AG20443 (cell line): ENCODE measurements at places on chromosomes 3 and 15.

DNA sequence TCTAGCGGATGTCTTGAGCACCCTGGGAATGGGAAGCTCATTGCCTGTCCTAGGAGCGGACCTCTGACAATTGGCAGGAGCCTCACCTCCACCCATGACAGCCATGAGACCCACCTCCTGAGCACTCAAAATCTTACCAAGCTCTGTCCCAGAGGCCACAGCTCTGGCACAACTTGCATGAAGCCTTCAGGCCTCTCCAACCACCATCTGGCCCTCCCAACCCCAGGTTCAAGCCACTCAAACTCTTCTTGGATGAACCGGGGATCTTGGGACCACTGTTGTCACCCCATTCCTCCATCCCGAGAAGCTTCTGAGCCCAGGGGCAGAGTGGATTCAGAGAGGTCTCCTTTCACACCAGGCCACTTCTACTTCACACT lies 1.5 kb downstream of the VIPR1 start:
- no peak for DNase-seq

DNA sequence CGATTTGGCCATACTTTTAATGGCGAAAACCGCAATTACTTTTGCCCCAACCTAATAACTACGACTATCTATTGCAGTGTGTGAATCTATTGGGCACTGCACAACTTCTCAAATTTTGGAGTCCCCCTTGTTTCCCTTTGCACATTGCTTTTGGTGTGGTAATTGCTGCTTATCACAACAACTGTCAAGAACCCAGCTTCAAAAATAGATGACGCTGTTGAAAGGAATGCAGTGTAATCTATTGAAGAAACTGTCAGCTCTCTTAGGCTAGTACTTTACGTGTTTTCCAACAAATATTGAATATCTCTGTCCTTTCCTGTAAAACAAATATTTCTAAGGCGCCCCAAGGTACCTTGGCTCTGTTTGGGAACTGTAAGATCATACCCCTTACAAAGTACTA lies 222.8 kb upstream of the UBE2E2 start:
- DNase-seq, result no peak

GRCh38 chr3:13139471-13140065 lies 66.3 kb upstream of the IQSEC1 start:
- no peak for DNase-seq

- no peak for DNase-seq
Observed at GRCh38 chr3:150673966-150674365, 29.8 kb downstream of the ERICH6 start.

GRCh38 chr3:126983653-126984390 lies 907 bp downstream of the PLXNA1 start:
- DNase-seq, result peak; percentile 40

DNA sequence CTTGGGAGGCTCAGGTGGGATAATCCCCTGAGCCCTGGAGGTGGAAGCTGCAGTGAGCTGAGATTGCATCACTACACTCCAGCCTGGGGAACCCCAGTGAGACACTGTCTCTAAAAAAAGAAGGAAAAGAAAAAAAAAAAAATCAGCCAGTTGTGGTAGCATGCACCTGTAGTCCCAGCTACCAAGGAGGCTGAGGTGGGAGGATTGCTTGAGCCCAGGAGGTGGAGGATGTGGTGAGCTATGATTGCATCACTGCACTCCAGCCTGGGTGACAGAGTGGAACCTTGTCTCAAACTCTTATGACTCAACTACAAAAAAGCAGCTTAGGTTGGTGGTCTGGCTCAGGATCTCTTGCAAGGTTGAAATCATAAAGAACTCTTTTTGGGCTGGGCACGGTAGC lies 19.3 kb upstream of the GPX1 start:
- no peak for DNase-seq

- no peak for DNase-seq
Observed at GRCh38 chr15:34490417-34491193, 53.0 kb upstream of the GOLGA8A start.

GRCh38 chr3:33750211-33750548 lies 32.1 kb upstream of the CLASP2 start:
- DNase-seq, result no peak

DNA sequence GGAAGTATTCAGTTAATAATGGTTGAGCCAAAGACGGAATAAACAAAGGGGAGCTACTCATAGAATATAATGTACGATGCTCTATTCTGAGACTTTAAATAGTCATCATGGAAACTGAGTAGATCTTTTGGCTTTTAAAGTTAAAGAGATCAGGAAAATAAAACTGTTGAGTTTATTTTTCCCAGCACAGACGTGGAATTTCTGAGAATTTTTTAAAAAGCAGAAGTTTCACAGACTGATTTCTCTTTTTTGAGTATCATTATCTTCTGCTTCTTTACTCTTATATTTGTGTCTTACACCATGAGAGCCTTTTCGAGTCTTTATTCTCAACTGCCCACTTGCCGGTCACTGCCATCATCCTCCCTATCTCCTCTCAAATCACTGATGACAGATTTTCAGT lies 13.2 kb downstream of the P2RY14 start:
- DNase-seq, result no peak

- no peak for DNase-seq
Observed at GRCh38 chr3:13688034-13688433, 139.1 kb downstream of the FBLN2 start.

- DNase-seq, result no peak
Observed at GRCh38 chr15:82301296-82302016, 38.8 kb downstream of the SAXO2 start.

- DNase-seq, result peak; percentile 97
Observed at GRCh38 chr3:10010878-10011465, 15.3 kb upstream of the FANCD2 start.

DNA sequence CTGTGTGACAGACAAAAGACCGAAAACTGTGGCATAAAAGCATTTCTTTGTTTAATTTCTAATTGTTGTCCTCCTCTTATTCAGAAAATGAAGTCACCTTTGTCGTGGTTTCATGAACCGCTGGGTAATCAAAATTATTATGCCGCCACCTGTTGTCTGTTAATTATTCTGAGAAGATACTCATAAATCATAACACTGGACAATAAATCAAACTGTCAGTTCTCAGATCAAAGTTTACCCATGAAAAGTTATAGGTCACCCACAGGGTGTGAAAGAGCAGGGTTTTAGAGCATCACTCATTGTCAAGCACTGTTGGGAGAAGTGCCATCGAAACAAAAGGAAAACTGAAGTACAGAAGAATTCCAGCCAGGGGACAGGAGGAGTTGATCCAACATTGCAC lies 474.3 kb downstream of the NR2F2 start:
- no peak for DNase-seq

DNA sequence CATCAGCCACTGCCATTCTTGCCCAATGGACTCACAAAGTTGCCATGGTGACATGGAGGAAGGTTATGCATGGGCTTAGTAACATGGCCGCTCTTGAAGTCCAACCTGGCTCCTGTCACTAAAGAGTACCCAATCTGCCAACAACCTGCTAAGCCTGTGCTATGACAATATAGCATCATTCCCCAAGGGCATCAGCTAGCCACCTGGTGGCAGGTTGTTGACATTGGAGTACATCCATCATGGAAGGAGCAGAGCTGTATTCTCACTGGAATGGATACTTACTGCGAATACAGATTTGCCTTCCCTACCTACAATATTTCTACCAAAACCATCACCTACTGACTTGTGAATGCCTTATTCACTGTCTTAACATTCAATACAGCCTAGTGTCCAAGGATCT lies 138.9 kb upstream of the RORA start:
- no peak for DNase-seq

- DNase-seq, result no peak
Observed at GRCh38 chr3:49732597-49732996, 8.8 kb upstream of the GMPPB start.

GRCh38 chr3:151428386-151428785 lies 32.5 kb downstream of the IGSF10 start:
- DNase-seq, result no peak

DNA sequence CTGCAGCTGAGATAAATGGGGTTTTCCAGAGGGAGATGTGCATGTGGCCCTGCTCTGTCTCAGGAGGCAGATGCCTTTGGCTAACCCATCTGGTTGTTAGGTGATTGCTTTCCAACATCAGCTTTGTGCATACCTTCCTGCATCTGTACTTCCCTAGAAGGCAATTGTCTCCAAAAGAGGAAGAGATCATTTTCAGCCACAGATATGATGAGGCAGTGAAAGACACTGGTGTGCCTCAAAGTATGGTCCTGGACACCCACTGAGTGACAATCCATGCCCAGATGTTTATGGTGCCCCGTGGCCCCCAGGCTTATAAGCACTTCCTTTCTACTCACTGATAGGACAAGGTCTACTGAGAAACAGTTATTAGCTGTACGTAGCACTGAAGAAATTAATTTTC lies 117.5 kb upstream of the NR2F2 start:
- DNase-seq, result no peak

DNA sequence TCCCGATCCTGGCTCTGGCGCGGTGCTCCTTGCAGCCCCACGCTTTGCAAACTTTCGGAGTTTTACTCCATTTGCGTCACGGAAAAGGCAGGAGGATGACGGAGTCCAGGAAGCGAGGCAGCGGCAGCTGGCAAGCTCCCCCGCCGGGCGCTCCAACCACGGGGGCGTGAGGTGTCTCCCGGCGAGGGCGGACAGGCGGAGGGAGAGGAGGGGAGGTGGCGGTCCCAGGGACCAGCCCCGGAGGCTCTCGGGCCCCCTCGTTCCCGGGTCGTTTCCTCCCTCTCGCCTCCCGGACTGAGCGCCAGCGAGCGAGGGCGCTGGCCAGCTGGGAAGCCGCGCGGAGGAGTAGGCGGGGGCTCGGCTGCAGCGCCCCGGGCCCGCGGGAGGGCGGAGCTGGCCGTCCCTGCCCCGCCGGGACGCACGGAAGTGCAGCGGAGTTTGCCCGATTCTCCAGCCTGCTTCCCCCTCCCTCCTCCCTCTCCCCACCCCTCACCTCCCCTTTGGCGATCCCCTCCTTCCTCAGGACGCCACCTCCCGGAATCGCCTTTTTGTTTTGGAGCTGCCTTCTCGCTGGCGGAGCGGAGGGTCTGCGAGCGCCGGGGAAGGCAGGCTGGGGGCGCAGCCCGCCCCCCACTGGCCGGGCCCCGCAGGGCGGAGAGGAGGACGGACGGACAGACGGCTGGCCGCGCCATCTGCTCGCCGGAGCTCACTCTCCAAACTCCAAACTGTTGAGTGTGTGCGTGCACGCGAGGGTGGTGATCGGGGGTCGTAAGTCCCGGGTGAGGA lies at the start of gene SNX33:
Gene SNX33, plus strand, starts transcription at position 543 of the 786 bp plus-strand sequence. CDS start 1,191 bp downstream, outside the sequence.
- DNase-seq, result peak; percentile 87

GRCh38 chr3:77699125-77699691 lies 659.3 kb downstream of the ROBO2 start:
- DNase-seq, result no peak

DNA sequence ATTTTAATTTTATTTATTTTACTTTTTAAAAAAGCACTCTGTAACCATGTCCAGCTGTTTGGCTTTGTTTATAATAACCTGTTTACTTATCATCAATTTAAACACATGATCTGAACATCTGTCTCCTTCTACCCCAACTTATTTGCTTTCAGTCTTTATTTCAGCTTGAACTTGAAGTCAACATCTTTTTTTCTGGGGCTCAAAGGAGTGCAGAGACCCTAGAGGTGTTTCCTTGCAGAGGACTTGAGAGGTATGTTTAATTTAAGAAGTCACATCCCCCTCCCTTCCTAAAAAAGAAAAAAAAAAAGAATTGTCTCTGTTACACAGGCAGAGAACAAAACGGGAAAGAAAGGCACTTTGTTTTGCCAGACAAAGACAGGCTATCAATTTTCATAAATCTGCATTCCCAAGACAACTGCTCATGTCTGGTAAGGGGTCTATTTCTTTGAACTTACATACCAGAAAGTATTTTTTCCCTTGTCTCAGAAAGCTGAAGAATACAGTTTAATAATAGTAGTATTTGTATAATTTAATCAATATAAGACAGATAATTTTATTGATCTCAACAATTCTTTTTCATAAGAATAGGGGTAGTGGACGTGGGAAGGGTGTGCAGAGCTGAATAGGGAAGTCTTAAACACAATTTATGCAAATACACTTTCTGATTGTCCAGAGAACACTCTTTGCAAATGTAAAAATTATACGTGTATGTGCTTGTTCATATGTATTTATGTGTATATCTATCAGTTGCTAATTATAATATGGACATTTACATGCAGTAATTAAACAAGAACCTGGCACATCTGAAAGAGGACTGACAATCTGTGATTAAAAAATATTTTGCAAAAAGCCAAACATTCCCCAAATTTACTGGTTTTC lies 109.7 kb upstream of the PDZRN3 start:
- no peak for DNase-seq

- DNase-seq, result no peak
Observed at GRCh38 chr15:91559066-91559465, 294.4 kb upstream of the SLCO3A1 start.

GRCh38 chr3:155197786-155198185 lies 95.7 kb downstream of the STRIT1 start:
- no peak for DNase-seq

- DNase-seq, result no peak
Observed at GRCh38 chr3:13654330-13655060, 105.6 kb downstream of the FBLN2 start.

DNA sequence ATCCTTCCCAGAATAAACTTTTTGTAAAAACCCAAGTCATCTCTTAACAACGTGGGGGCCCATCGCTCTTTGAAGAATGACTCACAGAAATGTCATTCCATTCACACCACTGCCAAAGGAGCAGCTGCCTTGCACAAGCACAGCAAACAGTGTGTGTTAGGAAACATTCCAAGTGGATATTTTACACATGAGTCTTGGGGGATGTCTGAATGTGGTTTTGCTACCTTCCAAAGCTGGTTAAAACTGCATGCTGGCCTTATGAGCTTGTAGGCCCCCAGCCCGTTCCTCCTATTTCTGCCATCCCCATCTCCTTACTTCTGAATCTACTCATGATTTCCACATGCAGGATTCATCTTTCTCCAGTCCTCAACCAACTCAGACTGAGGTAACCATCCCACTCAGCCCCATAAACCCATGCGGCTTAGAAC lies 130.8 kb downstream of the CPNE4 start:
- peak; percentile 91 for DNase-seq

DNA sequence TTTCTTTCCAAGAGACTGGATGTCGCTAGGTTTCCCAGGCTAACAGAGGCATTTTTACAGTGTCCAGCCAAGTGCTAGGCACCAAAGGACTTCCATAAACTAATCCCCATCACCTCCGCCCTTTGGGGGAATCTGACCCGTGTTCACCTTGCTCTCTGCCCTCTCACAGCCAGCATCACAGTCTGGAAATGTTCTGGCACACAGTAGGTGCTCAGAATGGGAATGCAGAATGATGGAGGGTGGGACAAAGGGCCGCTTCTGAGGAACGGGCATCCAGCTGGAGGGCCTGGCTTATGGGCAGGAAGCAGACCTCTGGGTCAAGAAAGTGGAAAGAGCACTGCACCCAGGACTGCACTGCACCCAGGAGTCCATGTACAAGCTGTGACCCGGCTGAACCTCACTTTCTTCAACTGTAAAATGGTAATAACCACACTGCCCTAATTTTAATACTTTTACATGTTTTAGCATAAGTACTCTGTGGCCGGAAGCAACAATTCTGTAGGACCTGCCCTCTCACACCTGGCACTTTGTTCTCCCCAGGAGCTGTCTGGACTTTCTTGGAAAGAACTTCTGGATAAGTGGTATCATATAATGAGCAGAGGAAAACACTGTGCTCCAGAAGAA lies 901 bp upstream of the NMB start:
- no peak for DNase-seq
